Stimulated activated CD4-positive, alpha-beta T cell treated with anti-CD3 and anti-CD28 coated beads, Interleukin-15, amount 100 ng/mL, for 1 hour (primary cell): ENCODE measurements at places on chromosomes 1 and 21.

DNA sequence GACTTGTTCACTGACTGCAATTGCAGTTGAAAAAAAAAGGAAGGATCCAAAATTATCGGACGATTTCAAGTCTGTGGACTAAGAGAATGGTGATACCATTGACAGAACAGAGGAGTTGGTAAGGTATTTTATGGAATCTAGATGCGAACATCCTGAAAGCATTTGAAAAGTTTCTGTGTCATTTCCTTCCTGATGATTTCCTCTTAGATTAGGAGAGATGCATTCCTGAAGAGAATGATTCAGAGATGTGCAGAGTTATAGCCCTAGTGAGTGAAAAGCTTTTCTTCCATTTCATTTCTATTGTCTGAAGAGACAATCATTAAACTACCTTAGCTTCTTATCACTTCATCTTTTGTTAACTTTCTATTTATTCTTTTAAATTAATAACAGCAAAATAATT, 200.0 kb downstream of the KCNK2 start:
- no peak for DNase-seq

GRCh38 chr1:88179943-88180342, 504.1 kb upstream of the PKN2 start:
- no peak for DNase-seq

- DNase-seq: no peak
These were observed 356.3 kb downstream of the PLPP3 start for GRCh38 chr1:56222914-56223540.

DNA sequence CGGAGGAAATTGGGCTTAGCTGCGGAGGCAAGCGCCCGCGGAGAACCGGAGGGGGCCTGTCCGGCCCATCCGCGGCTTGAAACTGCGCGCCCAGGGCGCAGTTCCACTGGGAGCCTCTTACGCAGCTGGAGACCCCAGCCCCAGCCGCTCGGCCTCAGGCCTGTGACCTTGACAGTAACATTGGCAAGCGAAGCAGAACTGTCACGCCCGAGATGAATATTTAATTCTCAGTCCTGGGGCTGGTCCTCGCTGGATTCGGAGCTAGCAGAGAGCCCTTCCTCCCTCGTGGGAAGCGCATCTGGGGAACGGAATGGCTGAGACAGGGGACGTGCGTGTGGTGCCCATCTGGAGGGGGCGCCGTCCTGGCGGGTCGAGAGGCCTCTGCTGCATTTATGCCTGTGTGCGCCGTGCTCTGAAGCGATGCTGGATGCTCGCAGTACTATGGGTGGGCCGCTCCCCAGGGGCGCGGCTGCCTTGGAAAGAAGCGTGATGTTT, 928 bp downstream of the SLC6A17 start:
- no peak for DNase-seq

GRCh38 chr1:84069236-84069845, 70.4 kb upstream of the TTLL7 start:
- no peak for DNase-seq
